ENCODE measurements at places on chromosomes 3 and 15. TPM values are rescaled to one million over a fixed set of nuclear protein-coding genes. Genes with fewer than 3 reads are reported as not detected.

Gene CYP1A1
- 1.2 TPM for total RNA-seq

Gene ATP13A5
- total RNA-seq, result not detected

Gene DOCK3
- 0.30 TPM for total RNA-seq

Gene C3orf70
- total RNA-seq, result 0.46 TPM

Gene GOLGA8J
- not detected for total RNA-seq

Gene ZBTB38
- total RNA-seq, result 130 TPM

Gene C2CD4B
- 0.89 TPM for total RNA-seq

Gene SH3BP5
- 21.7 TPM for total RNA-seq

Gene ITPKA
- 0.91 TPM for total RNA-seq

Gene PRR20G
- not detected for total RNA-seq

Gene CXCR6
- total RNA-seq, result not detected

Gene TRPC1
- total RNA-seq, result 37.3 TPM

Gene TMEM207
- not detected for total RNA-seq

Gene SLC28A1
- not detected for total RNA-seq

Gene B3GNT5
- total RNA-seq, result 3.7 TPM

Gene BUB1B
- 2.9 TPM for total RNA-seq

Gene FAM174B
- total RNA-seq, result 2.6 TPM

Gene TMEM45A
- total RNA-seq, result 160 TPM

Gene SH3GL3
- 0.07 TPM for total RNA-seq

Gene PROS1
- total RNA-seq, result 72.8 TPM

Gene SLC28A2
- not detected for total RNA-seq
